Stimulated activated CD8-positive, alpha-beta memory T cell treated with anti-CD3 and anti-CD28 coated beads, Interleukin-4, amount 100 ng/mL, for 1 hour (primary cell): ENCODE measurements at places on chromosomes 11 and 22.

- no peak for DNase-seq
Observed at GRCh38 chr11:71580057-71581003, 2.3 kb downstream of the KRTAP5-11 start.

GRCh38 chr11:94309757-94310156 lies 5.4 kb downstream of the IZUMO1R start:
- DNase-seq: no peak

- DNase-seq: no peak
Observed at GRCh38 chr11:30509364-30509763, 76.8 kb downstream of the MPPED2 start.

- no peak for DNase-seq
Observed at GRCh38 chr11:1876361-1877063, 15.2 kb downstream of the PRR33 start.

- no peak for DNase-seq
Observed at GRCh38 chr11:117972044-117972443, 14.2 kb upstream of the IL10RA start.

- no peak for DNase-seq
Observed at GRCh38 chr11:88520391-88520790, 182.9 kb upstream of the CTSC start.

DNA sequence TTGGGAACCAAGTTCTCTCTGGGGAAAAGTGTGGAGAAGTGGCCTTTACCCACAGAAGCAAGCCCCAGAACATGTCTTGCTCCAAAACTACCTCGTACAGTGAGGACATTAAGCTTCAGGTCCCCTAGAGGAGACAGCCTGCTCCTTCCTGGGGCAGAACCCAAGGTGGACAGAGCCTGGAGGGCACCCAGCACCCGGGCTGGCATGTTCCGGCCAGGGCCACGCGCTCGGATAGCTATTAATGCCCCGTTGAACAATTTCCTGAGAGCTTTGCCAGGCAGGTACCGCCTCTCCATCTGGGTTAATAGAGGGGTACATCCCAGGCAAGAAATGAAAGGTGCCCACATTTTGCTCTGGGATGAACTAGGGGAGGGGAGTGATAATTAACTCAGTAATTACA lies 169.0 kb upstream of the GRK3 start:
- DNase-seq: no peak

GRCh38 chr11:82703796-82704195 lies 29.9 kb downstream of the FAM181B start:
- DNase-seq: no peak

DNA sequence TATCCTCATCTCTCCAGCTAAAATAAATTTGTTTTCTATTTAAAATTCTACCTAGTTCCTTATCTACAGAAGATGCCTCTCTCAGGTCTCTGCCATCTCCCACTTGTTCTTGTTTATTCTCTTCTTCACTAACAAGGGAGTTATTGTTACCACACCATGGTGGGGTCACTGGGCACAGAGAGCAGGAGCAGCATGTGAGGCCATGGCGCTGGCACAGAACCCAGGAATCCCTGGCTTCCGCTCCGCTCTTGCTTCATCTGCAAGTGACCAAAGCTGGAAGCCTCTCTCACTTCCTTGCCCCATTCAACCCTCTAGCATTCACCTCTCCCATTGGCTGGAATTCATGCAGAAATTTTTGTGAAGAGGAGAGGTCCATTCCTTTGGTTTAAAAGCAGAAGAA lies 190.7 kb upstream of the NCAM1 start:
- no peak for DNase-seq

DNA sequence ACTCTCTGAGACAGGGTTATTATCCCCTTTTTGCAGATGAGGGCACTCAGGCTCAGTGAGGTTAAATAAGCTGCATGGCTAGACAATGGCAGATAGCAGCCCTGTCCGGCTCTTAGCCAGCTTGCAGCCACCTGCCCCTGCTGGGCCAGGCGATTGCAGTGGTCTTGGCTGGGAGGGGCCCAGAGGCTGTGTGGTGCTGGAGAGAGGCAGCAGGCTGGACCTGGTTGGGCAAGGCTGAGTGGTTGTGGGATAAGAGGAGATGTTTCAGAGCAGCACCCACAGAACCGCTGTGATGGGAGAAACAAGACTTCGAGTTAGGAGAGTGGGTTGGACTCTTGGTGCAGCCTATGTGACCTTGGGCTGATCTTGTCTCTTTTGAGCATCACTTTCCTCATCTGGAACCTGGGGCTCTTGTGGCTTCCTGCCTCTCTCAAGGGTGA lies 25.5 kb downstream of the PTPRJ start:
- no peak for DNase-seq

GRCh38 chr22:47286590-47286989 lies 524.1 kb downstream of the TBC1D22A start:
- DNase-seq: no peak

- no peak for DNase-seq
Observed at GRCh38 chr22:17096071-17096470, 11.3 kb downstream of the IL17RA start.

DNA sequence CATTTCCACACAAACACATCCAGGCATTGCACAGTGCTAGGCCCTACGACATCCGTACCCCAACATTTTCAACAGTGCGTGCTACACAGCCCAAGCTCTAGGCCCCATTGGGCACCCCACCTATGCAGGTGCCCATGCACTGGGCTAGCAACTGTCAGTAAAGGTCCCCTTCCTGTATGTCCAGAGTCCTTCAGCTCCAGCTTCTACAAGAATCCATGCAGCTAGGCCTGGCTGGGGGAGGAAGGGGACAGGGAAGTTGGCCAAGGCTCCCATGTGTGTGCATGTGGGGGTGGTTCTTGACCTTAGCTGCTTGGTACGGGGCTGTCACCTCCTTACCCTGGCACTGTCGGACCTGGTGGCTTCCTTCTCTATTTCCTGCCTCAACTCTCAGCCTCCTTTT lies 1.3 kb downstream of the B3GAT1 start:
- DNase-seq: no peak
